ENCODE measurements at places on chromosomes 2 and 18.
A peak's percentile ranks its signal among the peaks of the same experiment; 100 is the strongest.

DNA sequence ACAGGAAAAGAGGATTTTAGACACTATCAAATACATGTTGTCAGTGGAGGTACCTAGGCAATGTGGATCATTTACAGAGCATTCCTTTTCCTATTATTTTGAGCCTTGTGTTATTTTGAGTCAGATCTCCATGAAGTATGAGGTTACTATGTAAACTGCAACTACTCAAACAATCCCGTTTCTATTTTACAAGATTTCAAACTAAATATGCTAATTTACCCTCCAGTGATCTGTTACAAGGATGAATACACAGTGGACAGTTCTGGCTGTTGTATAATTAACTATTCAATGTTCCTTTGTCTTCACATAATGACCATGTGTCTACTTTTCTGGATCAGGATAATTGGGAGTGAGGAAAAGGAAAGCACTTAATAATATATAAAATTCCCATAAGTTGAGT is 4.6 kb downstream of the HOXD1 start:
- DNase-seq, result no peak

GRCh38 chr18:46152808-46153617 is 48.8 kb downstream of the HAUS1 start:
- DNase-seq, result peak; percentile 20

DNA sequence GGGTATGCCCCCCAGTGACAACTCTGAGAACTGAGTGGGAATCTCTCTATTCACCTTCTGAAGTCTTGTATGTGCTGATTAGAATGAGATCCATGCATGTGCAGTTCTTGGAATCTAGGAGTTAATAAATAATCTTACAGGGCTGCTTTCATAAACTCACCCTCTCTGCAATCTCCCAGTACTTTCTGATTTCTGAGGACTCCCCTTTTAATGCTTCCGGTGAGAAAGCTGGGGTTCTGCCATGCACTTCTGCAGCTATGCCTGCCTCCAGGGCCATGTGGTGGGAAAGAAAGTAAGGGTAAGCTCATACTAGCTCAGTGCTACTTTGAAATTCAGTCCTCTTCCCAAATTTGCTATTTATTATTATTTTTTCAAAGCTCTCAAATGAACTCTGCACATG is 432.9 kb downstream of the MTX2 start:
- DNase-seq, result no peak

DNA sequence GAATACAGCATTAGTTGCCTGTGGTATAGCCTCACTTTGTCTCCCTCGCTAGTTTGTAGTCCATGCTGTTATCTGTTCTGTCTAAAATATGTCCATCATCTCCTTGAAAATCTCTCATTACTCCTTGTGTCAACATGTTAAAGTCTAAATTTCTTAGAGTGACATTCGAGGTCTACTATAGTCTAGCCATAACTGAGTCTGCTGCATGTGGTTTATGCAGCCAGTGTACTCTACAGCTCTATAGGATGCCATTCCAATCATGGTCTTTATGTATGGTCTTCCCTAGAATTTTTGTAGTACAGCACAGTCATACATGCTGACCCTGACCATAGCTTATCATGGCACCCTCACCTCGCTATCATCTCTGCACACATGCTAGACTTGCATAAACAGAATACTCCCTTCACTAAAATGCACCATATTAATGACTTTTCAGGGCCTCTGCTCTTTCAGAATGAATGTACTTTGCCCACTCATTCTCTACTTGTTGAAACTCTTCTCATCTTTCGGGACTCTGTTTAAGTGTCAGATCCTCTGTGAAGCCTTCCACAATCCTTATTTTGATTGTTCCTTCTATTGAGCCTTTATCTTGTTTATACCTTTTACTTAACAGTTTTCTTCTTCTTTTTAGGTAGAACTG is 12.8 kb downstream of the TANK start:
- no peak for DNase-seq

- DNase-seq, result no peak
Observed at GRCh38 chr18:46622999-46623398, 34.0 kb downstream of the LOXHD1 start.

GRCh38 chr18:23596183-23596582 is 9.9 kb upstream of the NPC1 start:
- no peak for DNase-seq

- no peak for DNase-seq
Observed at GRCh38 chr18:25126751-25127150, 225.2 kb downstream of the ZNF521 start.

DNA sequence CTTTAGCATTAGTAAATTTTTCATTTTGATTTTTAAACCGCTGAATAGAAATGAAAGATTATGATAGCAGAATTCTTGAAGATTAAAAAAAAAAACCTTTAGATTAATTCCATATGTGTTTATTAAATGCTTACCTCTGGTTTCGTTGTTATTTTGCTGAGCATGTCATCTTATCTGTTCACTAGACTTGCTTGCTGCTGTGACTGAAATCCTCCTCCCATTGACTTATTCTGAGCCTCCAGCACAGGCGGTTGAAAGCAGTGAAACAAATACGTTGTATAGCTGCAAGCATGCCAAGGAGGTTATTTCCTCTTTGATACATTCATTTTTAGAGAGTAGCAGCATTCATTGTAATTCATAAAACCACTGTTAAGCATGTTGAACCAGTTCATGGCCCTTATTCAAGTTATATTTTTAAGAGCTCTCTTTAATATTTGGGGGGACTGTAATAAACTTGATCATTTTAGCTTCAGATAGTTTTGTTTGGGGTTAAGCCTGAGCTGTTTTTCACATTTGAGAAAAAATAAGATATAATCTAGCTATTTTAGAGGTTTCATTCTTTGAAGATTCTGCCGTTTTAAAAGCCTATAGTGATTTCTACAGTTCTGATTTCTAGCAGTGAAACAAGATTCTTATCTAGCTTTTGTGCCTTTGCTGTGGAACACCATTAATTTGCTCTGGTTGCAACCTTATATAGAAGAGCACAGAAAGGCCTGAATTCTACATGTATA is at the start of gene HTR2B:
TSS of gene HTR2B (minus strand) at position 205 of the 731 bp plus-strand sequence. CDS start 1,278 bp downstream, outside the sequence.
- DNase-seq, result no peak
